ENCODE measurements at places on chromosomes 7 and 10.

GRCh38 chr7:1290026-1290678, 57.5 kb downstream of the UNCX start:
- DNase-seq = no peak

GRCh38 chr7:52592698-52593097, 442.7 kb upstream of the POM121L12 start:
- DNase-seq = no peak

DNA sequence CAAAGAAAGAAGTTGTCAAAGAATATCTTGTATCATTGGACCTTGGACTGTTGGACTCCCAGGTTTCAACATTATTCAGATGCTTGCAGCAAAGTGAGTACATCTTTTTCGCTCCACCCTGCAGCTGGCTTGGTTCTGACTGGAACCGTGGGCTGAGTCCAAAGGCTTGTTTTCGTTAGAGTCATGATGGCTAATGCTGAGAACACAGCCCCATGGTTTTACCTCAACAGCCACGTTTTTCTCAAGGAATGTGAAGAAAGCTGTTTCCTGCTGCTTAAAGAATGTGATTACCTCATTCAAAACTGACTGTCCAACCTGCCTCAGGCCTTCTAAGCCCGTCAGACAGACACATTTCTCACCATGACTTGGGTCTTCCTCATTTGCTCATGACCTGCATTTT, 69.5 kb downstream of the STEAP1B start:
- DNase-seq = no peak

- no peak for DNase-seq
Measured at GRCh38 chr10:31945392-31945791, 16.8 kb upstream of the ARHGAP12 start.

GRCh38 chr10:74924251-74924963, 98.0 kb downstream of the KAT6B start:
- peak; percentile 20 for DNase-seq

DNA sequence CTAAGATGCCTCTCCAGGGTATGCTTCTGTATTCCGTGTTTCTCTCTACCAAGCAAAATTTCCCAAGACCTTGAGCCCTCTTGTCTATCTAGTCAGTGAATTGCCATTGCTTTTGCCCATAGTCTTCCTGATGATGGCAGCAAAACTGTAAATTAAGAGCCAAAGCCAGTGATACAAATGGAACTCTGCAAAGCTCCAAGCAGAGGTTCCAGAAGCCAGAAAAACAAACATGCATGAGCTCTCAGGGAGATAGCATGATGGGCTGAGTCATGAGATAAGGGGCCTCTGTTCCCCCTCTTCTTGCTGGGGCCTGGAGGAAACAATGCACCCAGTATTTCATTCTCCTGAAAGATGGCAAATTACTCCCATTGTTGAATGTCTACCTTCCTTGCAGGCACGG, 24.7 kb downstream of the LSMEM1 start:
- no peak for DNase-seq

DNA sequence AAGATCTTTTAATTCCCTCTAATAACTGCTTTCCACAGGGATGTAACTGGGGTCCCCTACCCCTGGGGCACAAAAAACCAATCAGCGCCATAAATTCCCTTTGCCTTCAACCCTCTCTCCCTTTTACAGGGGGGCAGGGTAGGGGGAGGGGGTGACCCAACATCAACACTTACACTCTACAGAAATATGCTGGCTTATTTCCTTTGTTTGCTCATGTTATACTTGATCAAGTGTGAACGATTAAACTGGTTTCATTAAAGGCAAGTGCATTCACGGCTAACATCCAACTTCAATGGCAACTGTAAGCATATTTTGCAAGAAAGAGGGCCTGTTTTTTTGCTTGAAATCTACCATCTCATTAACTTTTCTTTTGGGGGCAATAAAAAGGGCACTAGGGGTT, 2.9 kb downstream of the CTBP2 start:
- no peak for DNase-seq

- no peak for DNase-seq
Measured at GRCh38 chr7:51316666-51317581, at the start of gene COBL. Gene COBL, minus strand, starts transcription at chr7:51316809. Its CDS starts 176 bp downstream, at chr7:51316633.
